NCI-H187 (cell line): ENCODE measurements at places on chromosomes 2 and 18.

DNA sequence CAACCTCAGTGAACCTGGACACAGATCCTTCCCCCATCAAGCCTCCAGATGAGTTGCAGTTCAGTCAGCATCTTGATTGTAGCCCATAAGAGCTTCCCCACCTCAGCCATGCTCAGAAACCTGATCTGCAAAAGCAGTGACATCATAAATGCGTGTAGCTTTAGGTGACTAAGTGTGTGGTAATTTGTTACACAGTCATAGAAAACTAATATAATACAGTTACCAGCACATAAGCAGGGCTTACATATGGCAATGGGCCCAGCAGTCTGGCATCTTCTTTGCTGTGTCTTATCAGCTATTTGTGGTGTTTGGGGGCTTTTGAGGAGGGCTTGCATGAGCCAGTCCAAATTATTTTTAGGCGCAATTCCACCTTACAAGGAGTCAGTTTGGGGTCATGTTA, 807.0 kb downstream of the SLC4A3 start:
- DNase-seq: no peak

DNA sequence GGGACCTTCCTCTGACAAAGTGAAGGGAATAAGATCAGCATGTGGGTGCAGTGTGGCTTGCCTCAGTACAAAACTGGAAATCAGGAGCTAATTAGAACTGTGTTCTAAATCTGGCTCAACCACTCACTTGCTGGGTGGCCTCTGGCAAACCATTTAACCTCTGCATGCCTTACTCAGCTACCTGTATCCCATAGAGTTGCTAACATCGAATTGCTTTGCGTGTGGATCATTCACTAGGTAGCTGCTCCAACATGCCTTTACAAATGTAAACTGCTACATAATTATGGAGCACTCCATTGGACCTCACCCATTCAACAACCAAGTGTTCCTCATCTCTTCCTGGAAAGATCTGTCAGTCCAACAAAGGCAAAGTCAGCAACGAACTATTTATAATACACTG, 19.0 kb downstream of the PLEKHM3 start:
- no peak for DNase-seq

DNA sequence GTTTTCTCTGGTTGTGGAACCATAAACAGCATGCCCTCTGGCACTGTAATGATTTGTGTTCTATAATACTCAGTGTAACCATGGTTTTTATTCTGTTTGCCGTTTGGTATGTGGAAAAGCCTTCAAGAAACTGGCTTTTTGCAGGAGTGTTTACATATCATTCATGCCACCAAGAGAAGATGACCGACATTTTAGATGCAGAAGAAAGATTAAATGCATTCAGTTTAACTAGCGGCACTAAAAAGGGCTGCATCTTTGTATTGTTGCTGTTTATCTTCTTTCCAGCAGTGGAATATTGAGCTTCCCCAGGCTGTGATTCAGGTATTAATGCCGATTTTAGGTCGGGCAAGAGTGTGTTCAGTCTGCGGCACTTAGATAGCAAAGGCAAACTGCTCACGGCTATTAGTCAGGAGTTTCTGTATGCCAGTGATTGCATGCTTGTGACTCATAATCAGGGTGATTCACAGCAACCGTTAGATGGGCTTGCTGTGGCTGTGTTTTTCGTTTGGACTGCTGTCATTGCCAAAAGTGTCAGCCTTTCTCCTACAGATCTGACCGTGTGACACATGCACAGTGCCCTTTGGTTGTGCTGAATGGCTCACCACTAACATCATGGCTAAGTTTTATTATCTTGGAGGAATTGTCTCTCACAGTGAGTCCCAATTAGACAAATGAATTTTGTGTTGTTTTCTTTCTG, 479.7 kb downstream of the PARD3B start:
- DNase-seq: no peak

- no peak for DNase-seq
These were observed 182.8 kb upstream of the SETBP1 start for GRCh38 chr18:44497757-44498490.

DNA sequence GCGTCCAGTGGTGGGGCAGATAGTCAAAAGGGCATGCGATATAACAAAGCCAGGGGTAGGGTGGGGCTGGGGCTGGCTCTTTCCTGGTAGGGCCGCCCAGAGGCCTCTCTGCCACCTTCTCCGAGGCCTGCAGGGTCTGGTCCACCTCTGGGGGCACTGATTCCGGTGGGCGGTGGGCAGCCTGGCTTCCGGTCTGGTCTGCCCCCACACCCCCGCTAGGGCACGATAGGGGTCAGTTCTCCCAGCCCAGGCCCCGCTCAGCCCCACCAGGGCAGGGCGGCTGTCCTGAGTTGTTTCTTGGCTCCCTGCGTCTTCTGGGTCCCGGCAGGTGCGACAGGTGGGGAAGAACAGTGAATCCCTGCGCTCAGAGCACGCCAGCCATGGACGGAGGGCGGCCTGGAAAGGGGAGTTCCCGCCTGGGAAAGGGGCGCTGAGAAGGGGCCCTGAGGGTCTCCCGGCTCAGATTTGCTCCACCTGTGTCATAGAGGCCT, 707 bp upstream of the ERFE start:
- no peak for DNase-seq

DNA sequence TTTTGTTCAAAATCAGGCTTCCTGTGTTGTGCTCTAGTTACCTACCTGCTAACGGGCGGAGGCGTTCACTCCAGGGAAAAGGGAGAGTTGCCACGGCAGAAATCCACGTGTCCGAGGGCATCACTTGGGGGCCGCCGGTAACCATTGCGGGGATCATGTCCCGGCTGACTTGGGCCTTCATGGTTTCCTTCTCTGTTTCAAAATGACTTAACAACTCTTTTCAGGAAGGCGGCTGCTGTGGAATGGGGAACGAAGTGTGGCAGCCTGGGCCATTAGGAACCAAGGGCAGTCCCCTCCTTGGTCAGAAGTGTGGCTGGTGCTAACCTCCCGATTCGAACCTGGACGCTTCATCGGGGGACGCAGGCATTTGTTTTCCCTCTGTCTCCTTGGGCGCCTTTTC, 56.8 kb downstream of the INPP5D start:
- DNase-seq: no peak

- DNase-seq: no peak
These were observed 1073.1 kb upstream of the FANCL start for GRCh38 chr2:59314031-59314766.

DNA sequence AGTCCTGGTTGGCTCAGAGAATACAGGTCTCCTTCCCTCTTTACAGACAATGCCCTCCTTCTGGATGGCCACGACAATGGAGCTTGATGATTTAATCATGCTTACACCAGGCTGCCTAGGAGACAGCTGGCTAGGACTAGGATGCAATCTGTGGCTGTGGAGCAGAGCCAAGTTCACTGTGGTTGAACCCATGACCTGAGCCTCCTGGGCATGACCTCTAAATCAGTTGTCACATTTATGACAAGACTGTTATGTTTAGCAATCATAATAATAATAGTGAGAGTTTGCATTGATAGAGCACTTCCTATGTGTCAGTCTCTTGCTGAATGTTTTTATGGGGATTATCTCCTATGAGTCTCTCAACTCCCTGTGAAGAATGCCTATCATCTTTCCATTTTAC, 244.1 kb downstream of the ICOS start:
- DNase-seq: no peak

GRCh38 chr2:106109675-106110424, 84.3 kb downstream of the UXS1 start:
- no peak for DNase-seq

DNA sequence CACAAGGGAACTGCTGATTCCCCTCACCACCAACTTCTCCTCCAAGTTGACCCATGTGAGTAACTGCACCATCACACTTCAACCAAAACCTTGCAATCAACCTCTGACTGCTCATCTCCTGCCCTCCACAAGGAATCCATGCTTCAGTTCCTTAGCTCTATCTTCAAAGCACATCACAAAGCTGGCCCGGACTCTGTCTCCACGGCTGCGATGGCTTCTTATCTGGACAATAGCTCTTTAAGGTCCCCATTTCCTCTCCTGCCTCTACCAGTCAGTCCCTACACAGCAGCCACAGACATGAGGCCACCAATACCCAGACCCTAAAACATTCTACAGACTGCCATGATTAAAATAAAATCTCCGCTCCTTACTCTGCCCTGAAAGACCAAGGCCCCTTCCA, 25.7 kb downstream of the MBOAT2 start:
- DNase-seq: no peak

DNA sequence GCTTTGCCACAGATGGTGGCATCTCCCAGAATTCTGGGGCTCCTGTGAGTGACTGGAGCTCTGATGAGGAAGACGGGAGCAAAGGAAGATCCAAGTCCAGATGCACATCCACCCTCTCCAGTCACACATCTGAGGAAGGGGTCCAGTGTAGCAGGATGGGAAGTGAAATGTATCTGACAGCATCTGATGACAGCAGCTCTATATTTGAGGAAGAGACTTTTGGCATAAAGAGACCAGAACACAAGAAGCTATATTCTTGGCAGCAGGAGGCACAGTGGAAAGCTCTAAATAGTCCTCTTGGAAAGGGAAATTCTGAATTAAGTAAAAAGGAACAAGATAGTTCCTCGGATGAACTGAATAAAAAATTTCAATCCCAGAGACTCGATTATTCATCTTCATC, 23.5 kb upstream of the C1GALT1C1L start:
- DNase-seq: no peak
